ENCODE measurements at places on chromosomes 5 and 9. TPM values are rescaled to one million over a fixed set of nuclear protein-coding genes. Genes with fewer than 3 reads are reported as not detected.

DNA sequence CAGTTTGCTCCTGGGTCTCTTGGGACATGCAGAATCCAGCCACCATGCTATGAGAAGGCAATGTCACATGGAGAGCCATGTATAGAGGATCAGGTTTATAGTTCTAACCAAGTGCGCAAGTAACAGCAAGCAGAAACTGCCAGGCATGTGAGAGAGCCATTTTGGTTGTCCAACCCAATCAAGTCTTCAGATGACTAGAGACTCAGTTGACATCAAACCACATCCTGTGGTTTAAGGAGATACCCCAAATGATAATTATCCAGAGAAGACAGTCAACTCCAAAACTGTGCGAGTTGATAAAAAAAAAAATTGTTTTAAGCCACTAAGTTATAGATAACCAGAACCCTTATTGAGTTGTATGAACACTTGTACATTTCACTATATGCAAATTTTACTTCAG, 40.2 kb downstream of the TMEM232 start:
- H3K36me3 ChIP-seq, result no peaks in the 10 kb centered on the region
- no peaks in the 10 kb centered on the region for H3K27me3 ChIP-seq
- no peaks in the 10 kb centered on the region for H3K4me1 ChIP-seq
- H3K4me3 ChIP-seq, result no peak overlapping the region
- DNase-seq, result no peak

- H3K36me3 ChIP-seq, result no peaks in the 10 kb centered on the region
- no peaks in the 10 kb centered on the region for H3K4me1 ChIP-seq
- DNase-seq, result no peak
- no peak overlapping the region for H3K4me3 ChIP-seq
- no peaks in the 10 kb centered on the region for H3K27me3 ChIP-seq
These were observed 216.6 kb downstream of the DENND1A start for GRCh38 chr9:123713282-123713681.

DNA sequence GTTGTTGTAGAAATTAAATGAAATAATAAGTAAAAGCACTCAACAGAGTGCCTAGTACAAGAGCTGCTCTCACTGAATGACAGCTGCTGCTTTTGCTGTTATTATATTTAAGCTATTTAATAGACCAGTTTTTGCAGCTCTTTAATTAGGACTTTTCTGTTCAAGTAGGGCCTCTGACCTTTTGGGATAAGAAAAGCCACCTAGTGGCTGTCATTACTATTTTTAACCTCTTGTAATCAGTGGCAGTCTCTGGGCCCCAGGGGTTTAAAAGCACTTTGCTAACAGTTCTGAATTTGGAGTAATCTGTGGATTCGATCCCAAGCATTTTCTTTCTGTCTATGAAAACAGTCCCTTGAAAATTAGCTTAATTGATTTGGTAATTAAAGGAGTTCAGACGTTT, 121.1 kb downstream of the NUDT12 start:
- H3K4me3 ChIP-seq, result no peak overlapping the region
- H3K27me3 ChIP-seq, result no peaks in the 10 kb centered on the region
- H3K27ac ChIP-seq, result no peak overlapping the region
- H3K4me1 ChIP-seq, result peaks cover 2% of the 10 kb centered on the region

DNA sequence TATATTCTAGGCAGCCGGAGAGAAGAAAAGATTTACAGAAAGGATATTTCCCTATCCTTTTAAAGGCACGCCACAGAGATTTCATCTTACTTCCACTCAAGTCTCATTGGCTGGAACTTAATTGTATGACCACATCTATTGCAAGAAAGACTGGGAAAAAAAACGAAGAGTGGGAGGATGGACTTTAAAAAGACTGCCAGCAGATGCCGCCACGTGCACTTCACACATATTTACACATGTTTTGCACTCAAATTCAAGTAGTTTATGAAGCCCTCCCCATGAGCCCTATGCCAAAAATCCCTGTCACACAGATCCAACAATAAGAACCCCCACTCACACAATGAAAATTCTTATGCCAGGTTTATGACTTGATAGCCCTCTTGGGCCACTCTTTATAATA, 138.5 kb upstream of the TYRP1 start:
- no peak overlapping the region for H3K4me3 ChIP-seq
- no peaks in the 10 kb centered on the region for H3K4me1 ChIP-seq
- H3K27ac ChIP-seq, result no peak overlapping the region
- no peaks in the 10 kb centered on the region for H3K27me3 ChIP-seq

DNA sequence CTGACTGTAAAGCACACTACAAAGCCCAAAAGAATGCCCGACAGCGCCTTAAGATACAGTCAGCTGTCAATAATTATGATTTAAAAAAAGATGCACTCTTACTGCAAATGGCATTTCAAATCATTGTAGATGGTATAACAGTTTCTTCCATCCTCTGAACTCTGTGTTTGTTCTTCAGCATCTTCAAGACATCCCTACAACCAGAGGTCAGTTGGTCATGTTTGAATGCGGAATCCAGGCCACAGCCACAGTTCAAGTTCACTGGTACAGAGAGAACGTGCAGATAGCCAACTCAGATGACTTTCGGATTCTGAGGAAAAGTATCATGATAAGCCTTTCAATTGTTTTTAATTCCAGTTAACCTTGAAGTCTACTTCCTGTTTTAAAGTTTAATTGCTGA, 8.7 kb upstream of the MYOT start:
- peaks cover 5% of the 10 kb centered on the region for H3K4me1 ChIP-seq
- no peaks in the 10 kb centered on the region for H3K36me3 ChIP-seq
- no peak overlapping the region for H3K27ac ChIP-seq
- no peaks in the 10 kb centered on the region for H3K27me3 ChIP-seq
- no peak overlapping the region for H3K4me3 ChIP-seq

DNA sequence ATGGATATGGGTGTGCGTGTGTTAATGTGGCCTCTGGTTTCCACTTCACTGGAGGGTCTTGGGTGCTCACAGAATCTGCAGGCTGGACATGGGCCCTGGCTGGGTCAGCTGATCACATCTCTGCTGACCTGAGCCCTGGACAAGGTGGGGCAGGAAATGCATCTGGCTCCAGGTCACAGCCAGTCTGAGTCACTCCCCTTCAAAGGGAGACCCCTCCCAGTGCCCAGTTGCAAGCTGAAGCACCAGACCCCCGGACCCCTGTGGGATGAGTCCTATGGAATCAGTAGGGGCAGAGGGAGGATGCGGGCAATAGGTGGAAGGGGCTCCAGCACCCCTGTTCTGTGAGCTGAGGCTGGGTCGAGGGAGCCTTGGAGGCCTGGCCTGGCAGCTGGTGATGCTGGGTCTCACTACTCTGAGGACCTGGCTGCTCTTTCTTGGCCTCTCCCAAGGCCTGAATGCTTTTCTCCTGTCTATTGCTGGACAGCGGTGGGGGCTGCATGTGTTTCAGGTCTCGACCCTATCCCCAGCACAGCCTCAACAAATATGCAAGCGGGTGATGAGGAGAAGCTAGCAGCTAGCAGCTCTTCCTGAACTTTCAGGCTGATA, 54.5 kb downstream of the PHF2 start:
- no peaks in the 10 kb centered on the region for H3K4me1 ChIP-seq
- H3K27ac ChIP-seq, result no peak overlapping the region
- H3K36me3 ChIP-seq, result no peaks in the 10 kb centered on the region
- no peak for DNase-seq
- H3K27me3 ChIP-seq, result no peaks in the 10 kb centered on the region
- no peak overlapping the region for H3K4me3 ChIP-seq

- H3K4me3 ChIP-seq, result no peak overlapping the region
- DNase-seq, result no peak
- H3K27me3 ChIP-seq, result no peaks in the 10 kb centered on the region
These were observed 15.7 kb downstream of the SQSTM1 start for GRCh38 chr5:179836225-179837019.

DNA sequence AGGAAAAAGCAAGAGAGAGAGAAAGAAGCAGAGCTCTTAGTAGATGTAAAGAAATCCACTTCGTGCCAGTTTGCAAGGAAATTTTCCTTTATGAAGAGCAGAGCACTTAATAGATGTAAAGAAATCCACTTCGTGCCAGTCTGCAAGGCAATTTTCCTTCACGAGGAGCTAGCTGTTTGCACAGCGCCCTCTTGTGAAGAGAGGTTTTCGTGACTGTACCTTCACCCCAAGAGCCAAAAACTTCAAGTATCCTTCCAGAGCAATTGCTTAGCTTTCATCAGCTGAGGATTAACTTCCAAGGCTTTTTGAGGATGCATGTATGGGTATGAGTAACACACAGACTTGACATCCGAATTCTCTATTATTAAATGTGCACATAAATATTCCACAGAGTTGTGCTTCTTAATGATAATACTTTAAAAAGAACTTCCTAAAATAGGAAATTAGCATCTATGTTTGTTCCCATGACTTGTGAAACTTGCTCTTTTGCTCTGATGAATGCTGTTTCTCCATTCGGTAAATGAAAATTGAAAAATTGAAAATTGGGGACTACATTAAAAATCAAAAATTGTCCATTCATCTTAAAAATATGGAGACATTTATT, 525.6 kb downstream of the PDE4D start:
- H3K27ac ChIP-seq, result no peak overlapping the region
- H3K27me3 ChIP-seq, result no peaks in the 10 kb centered on the region
- DNase-seq, result peak; percentile 61
- H3K4me1 ChIP-seq, result no peaks in the 10 kb centered on the region
- no peaks in the 10 kb centered on the region for H3K36me3 ChIP-seq
- no peak overlapping the region for H3K4me3 ChIP-seq

- no peaks in the 10 kb centered on the region for H3K27me3 ChIP-seq
- no peak overlapping the region for H3K27ac ChIP-seq
- no peaks in the 10 kb centered on the region for H3K36me3 ChIP-seq
- no peak for DNase-seq
- H3K4me3 ChIP-seq, result no peak overlapping the region
- H3K4me1 ChIP-seq, result no peaks in the 10 kb centered on the region
These were observed 101.3 kb downstream of the FBXL7 start for GRCh38 chr5:15601274-15601673.

GRCh38 chr5:73822989-73823339, 197.0 kb downstream of the ARHGEF28 start:
- H3K27ac ChIP-seq, result peak overlapping the region; percentile 50
- H3K4me3 ChIP-seq, result no peak overlapping the region
- no peaks in the 10 kb centered on the region for H3K27me3 ChIP-seq
- DNase-seq, result no peak

GRCh38 chr5:68499987-68500386, 284.4 kb downstream of the PIK3R1 start:
- H3K36me3 ChIP-seq, result no peaks in the 10 kb centered on the region
- DNase-seq, result no peak
- no peaks in the 10 kb centered on the region for H3K27me3 ChIP-seq
- no peak overlapping the region for H3K27ac ChIP-seq
- no peaks in the 10 kb centered on the region for H3K4me1 ChIP-seq

DNA sequence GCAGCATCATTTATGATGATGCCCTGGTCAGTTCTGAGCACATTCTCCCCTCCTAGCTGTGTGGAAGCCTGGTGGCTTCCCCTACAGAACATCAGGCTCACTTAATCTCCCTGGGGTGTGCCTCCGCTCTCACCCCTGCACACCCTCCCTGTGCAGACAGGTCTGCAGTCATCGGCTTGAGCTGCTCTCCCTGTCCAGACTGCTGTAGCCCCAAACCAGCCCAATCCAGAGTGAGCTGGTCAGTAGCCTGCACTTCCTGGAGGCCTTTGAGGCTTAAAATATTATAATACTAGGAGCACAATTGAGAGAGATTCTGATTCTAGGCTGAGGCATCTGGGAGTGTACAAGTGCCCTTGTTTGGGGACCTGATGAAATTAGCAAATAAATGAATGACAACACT, 60.2 kb downstream of the PPARGC1B start:
- no peaks in the 10 kb centered on the region for H3K36me3 ChIP-seq
- H3K4me1 ChIP-seq, result peaks cover 9% of the 10 kb centered on the region
- DNase-seq, result no peak
- H3K27ac ChIP-seq, result no peak overlapping the region
- H3K4me3 ChIP-seq, result no peak overlapping the region

GRCh38 chr5:91061946-91062562, 321.1 kb downstream of the ARRDC3 start:
- H3K36me3 ChIP-seq, result no peaks in the 10 kb centered on the region
- DNase-seq, result no peak
- no peak overlapping the region for H3K4me3 ChIP-seq
- H3K27ac ChIP-seq, result no peak overlapping the region
- H3K27me3 ChIP-seq, result no peaks in the 10 kb centered on the region
- H3K4me1 ChIP-seq, result no peaks in the 10 kb centered on the region

DNA sequence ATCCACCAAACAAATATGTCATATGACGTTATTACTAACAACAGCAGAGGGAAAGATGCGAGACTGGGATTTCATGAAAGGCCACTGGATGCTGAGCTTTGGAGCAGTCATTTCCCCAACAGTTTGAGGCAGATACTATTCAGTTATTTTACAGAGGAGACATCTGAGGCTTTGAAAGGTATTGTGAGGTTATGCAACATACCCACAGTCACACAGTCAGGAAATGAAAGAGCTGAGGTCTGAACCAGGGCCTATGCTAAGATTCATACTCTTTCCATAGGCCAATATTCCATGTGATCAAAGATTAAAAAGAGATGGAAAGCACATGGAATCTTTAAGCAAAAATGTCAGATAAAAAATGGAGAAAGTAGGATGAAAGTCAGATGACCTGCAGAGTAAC, 63.0 kb downstream of the LPAR1 start:
- no peak overlapping the region for H3K27ac ChIP-seq
- H3K27me3 ChIP-seq, result no peaks in the 10 kb centered on the region
- peaks cover 12% of the 10 kb centered on the region for H3K4me1 ChIP-seq

DNA sequence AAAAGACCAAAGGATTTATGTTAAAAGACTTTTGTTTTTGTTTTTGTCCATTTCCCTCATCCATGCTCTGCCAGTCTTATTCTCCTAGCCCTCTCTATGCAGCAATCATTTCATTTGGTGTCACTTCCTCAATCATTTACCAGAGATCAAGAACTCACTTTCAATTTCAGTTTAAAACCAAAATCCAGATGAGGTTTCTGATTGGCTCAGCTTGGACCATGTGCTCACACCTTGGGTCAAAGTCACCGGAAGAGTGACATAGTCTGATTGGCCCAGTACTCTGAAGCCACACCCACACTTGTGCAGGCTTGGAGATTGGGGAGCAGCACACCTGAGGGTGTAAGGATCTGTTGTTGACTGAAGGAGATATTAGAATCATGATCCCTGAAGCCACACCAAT, 79.6 kb downstream of the TLR4 start:
- peaks cover 15% of the 10 kb centered on the region for H3K4me1 ChIP-seq
- DNase-seq, result peak; percentile 6
- no peak overlapping the region for H3K27ac ChIP-seq
- H3K4me3 ChIP-seq, result no peak overlapping the region

DNA sequence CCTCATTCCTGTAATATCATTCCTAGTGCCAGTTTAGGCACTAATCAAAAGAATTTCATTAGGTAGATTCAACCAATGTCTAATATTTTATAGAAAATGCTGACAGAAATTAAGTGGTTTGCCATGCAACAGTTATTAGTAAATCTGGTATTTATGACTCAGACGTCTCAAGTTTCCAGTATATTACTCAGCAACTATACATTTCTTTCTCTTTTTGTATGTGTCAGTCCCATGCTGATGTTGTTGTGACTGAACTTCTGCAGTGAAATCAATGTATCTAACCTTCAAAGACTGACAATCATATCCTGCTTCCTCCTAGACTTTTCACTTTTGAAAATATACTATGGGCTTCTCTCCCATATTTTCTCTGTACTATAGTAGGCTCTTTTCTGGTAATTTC, 822.5 kb downstream of the NR2F1-AS1 start:
- no peaks in the 10 kb centered on the region for H3K36me3 ChIP-seq
- H3K27ac ChIP-seq, result no peak overlapping the region
- no peaks in the 10 kb centered on the region for H3K27me3 ChIP-seq
- no peaks in the 10 kb centered on the region for H3K4me1 ChIP-seq
- H3K4me3 ChIP-seq, result no peak overlapping the region
- DNase-seq, result no peak

Gene NR2F1-AS1
- total RNA-seq, result 5.3 TPM

Gene RASEF
- total RNA-seq, result 59.7 TPM

Gene GABRA1
- total RNA-seq, result not detected

Gene FCN1
- not detected for total RNA-seq

Gene C5orf34
- 1.3 TPM for total RNA-seq
